SW 1271 (cell line): ENCODE measurements at places on chromosomes 16 and 17.

DNA sequence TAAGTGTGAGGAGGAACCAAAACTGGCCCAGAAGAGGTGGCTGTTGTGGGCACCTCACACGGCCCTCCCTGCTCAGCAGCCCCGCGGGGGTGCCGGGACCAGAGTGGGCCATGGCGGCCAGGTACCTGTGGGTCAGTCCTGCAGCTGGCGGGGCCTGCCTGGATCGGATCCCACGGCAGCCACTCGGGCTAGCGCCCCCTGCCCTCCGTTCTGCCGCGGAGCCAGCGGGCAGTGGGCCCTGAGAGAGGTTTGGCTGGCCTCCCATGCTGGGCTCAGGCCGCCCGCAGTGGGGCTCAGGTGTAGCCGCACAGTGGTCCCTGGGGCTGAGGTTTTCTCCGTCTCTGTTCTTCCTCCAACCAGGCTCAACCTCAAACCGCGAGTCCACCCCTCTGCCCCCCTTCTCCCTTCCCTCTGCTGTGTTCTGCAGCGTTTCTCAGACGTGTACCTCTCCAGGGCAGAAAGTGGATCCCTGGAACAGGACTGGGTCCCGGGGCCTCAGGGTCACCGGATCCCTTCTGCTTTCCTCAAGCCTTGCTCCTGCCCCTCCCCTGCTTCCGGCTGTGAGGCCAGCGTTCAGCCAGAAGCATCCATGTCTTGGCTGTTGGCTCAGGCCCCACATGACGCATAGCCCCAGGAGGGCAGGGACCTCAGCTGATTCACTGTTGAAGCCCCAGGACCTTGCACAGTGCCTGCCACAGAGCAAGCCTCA, 28.6 kb upstream of the ITGA3 start:
- DNase-seq, result peak; percentile 79

DNA sequence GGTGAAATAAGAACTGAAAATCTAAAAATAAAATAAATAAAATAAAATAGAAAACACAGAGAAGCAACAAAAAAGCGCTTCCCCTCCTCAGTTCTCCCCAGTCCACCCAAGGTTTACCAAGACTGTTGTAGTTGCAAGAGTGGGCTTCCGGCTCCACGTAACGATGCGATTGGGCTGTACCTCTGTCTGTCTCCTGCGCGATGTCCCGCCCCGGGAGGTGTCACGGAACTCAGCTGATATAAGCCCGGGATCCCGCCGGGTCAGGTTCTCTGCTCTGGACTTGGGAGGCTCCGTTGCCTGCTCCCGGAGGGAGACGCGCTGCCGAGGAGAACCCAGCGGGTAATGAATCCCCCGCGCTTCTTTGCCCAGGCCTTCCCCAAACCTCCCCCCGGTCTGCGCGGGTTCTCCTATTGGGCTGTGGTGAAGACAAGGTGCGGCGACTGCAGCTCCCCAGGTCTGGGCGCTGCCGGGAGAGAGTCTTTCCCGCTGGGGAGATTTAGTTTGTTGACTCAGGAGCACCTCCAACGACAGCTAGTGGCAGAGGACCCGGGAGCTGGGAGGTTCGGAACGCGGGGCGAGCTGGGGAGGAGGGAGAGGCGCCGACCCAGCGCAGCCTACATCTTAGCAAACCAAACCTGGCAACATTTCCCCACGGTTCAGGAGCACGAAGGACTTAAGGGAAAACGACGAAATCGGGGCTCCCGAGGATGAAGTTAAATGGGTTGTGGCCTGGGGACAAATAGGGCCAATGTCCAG, at the start of gene SLFN5:
Gene SLFN5 (plus strand): TSS at position 268 of the 756 bp plus-strand sequence. CDS start 15,619 bp downstream, outside the sequence.
- DNase-seq, result peak; percentile 88

DNA sequence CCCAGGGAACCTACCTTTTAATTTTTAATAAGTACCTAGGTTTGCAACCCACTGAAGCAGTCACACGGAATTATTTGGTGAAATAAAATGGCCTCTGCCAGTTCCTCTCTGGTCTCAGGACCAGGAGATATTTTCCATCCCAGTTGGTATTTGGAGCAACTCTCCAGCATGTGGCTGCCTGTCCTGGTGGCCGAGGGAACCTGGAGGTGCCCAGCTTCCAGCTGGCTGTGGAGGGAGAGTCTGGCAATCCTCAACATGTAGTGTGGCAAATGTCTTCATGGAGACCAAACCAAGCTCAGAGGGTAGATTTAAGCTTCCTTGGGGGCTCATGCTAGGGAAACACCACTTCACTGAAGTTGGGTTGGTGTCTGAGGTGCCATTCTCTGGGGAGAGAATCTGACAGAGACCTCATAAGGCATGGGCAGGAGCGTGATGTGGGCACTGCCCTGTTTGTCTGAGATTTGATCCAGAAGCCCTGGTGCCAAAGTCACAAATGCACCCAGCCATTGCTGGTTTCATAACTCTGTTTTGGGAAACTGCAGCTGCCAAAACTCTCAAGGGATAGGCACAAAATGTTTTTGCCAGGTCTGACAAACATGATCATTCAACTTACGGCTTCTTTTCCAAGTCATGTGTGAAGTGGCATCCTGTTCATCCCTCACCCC, 2.8 kb downstream of the MT1X start:
- DNase-seq, result no peak

- DNase-seq, result no peak
Observed at GRCh38 chr17:42563143-42563509, 1.2 kb downstream of the COASY start.
